ENCODE measurements at places on chromosomes 2 and 18.

GRCh38 chr2:113716291-113716690, 40.2 kb downstream of the SLC35F5 start:
- DNase-seq, result peak; percentile 25

- peak; percentile 91 for DNase-seq
These were observed at the start of gene OSBPL1A for GRCh38 chr18:24397694-24398368. Gene OSBPL1A, minus strand, starts transcription at chr18:24397824. Its CDS starts 20,291 bp downstream, at chr18:24377533.

DNA sequence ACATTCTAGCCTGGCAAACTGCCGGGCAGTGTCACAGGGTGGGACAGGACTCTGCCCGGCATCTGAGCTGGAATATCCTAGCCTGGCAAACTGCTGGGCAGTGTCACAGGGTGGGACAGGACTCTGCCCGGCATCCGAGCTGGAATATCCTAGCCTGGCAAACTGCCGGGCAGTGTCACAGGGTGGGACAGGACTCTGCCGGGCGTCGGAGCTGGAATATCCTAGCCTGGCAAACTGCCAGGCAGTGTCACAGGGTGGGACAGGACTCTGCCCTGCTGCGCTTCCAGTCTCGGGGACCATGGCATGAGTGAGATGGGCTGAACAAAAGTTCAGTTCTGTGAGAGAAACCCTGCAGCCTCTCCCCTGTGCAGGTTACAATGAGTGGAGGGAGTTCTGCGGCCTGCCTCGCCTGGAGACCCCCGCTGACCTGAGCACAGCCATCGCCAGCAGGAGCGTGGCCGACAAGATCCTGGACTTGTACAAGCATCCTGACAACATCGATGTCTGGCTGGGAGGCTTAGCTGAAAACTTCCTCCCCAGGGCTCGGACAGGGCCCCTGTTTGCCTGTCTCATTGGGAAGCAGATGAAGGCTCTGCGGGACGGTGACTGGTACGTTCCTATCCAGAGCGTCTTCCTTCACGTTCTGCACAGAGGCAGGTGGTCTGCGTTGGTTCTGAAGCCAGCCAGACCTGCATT, 80.3 kb downstream of the TPO start:
- no peak for DNase-seq

- DNase-seq, result no peak
These were observed 32.8 kb upstream of the TANC1 start for GRCh38 chr2:158935617-158936016.

DNA sequence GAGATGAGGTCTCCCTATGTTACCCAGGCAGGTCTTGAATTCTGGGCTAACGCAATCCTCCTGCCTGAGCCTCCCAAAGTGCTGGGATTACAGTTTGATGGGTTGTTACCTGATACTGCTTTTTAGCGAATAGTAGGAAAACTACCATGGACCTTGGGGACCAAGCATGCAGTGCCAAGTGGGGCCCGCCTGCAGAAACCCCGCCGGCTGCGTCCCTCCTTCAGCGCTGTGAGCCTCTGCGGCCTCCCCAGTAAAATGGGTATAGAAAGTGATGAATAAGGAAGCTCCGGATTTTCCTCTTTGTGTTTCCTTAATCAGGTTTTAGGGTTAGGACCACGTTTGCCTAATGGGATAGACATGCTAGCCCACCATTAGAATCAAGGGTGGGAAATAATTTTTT, 30.4 kb downstream of the RAMP1 start:
- DNase-seq, result no peak

DNA sequence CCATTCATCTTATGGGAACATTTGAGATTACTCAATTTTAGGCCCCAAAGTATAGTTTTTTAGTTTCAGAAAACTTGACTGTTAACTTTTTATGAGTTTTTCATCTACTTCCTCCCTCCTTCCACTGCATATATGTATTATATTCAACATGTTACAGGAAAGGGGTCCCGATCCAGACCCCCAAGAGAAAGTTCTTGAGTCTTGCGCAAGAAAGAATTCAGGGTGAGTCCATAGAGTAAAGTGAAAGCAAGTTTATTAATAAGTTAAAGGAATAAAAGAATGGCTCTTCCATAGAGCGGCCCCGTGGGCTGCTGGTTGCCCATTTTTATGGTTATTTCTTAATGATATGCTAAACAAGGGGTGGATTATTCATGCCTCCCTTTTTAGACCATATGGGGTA, 172.6 kb downstream of the MCFD2 start:
- no peak for DNase-seq
